K562 (cell line): ENCODE measurements at places on chromosomes 3 and 15. TPM values are rescaled to one million over a fixed set of nuclear protein-coding genes. Genes with fewer than 3 reads are reported as not detected.

GRCh38 chr3:196120291-196120951, 38.5 kb upstream of the TFRC start:
- H3K27me3 ChIP-seq = no peaks in the 10 kb centered on the region
- no peak overlapping the region for H3K4me3 ChIP-seq
- peaks cover 32% of the 10 kb centered on the region for H3K4me1 ChIP-seq
- H3K36me3 ChIP-seq = no peaks in the 10 kb centered on the region; the same call in 2 of the 3 replicates

DNA sequence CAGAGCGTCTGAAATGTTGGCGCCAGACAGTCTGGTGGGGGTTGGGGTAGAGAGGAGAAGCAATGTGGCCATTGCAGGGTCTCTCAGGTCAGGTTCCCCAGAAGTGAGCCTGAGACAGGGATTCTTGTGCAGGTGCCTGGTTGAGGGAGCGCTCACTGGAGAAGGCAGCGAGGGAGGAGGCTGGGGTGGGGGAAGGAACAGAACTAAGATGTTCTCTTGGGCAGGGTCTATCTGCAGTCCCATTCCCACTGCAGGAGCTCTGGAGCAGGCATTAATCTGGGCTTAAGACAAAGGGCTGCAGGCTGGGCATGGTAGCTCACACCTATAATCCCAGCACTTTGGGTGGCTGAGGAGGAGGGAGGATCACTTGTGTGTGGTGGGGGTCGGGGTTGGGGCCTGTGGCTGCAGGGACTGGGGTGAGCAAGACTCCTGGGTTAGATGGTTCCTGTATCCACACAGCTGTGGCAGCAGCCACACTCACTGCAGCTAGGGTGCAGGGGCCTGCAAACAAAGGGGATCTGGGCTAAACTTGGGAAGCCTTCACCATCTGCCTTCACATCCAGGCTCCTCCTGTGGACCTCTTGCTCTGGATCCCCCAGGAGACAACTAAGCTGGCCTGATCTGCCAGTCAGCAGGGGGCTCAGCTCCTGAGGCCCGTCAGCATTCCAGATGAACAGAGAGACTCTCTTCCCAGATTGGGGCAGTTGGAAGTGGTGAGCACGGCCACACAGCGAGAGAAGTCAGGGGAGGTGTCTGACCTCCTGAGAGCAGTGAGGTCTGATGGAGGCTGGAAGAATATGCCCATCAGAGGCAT, 172.5 kb downstream of the ABHD5 start:
- H3K4me1 ChIP-seq = no peaks in the 10 kb centered on the region
- no peak for DNase-seq
- no peak overlapping the region for H3K27ac ChIP-seq
- H3K27me3 ChIP-seq = peaks cover 7% of the 10 kb centered on the region; the same call in 1 of the 3 replicates
- H3K36me3 ChIP-seq = no peaks in the 10 kb centered on the region

DNA sequence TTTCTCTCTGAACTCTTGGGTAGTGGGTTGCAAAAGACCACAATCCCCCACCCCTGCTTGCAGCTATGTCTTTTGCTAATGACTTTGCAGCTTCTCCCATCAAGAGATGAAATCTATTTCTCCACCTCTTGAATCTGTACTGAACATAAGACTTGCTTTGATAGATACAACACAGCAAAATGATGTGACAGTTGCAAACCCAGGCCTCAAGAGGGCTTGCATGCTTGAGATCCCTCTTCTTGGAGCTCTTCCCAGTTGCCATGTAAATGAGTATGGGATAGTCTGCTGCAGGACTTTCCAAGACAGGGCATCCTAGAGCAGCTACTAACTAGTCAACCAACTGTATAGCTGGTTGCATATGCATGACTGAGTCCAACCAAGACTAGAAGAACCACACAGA, 783.6 kb downstream of the PDCD6IP start:
- no peaks in the 10 kb centered on the region for H3K36me3 ChIP-seq
- no peaks in the 10 kb centered on the region for H3K27me3 ChIP-seq
- H3K27ac ChIP-seq = no peak overlapping the region
- no peak for DNase-seq
- no peaks in the 10 kb centered on the region for H3K4me1 ChIP-seq

DNA sequence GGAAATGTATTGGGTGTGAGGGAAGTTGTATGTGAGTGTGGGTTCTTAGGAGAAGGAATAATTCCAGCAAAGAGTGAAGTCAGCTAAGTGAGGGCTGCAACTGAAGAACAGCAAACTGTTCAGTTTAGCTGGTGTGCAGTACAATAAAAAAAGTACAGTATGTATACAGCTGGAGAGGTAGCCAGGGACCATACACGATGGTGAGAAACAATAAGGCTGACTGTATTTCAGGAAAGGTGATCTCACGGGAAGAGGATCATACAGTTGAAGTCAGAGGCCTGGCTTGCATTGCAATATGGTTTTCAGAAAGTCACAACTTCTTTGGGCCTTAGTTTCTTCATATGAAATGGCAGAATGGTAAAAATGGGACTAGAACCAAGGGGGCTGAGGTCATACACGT, 222.4 kb downstream of the NEK10 start:
- no peaks in the 10 kb centered on the region for H3K36me3 ChIP-seq
- no peak overlapping the region for H3K27ac ChIP-seq
- H3K4me1 ChIP-seq = no peaks in the 10 kb centered on the region
- no peaks in the 10 kb centered on the region for H3K27me3 ChIP-seq
- no peak for DNase-seq

- H3K4me3 ChIP-seq = no peak overlapping the region; the same call in 1 of the 2 replicates
- H3K27ac ChIP-seq = peak overlapping the region; percentile 35
- H3K4me1 ChIP-seq = peaks cover 52% of the 10 kb centered on the region
- peaks cover 78% of the 10 kb centered on the region for H3K36me3 ChIP-seq
- no peak for DNase-seq
These were observed 6.5 kb downstream of the CSRNP1 start for GRCh38 chr3:39146611-39147591.

DNA sequence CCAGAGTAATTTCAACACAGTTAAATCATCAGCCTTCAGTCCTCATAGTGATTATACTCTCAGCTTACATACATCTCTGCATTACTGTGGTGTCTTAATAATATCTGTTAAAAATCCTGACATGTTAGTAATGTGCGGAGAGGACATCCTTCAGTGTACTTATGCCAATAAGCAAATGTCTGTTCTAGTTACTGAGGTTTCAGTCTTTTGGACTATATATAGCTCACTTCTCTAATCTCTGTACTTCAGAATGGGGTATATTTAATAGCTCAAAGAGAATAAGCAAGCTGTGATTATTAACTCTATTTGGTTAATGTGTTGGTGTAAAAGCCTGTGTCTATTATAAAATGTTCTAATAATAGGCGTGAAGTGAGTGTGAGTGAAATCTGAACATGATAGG, 28.9 kb upstream of the OSTN start:
- no peak overlapping the region for H3K27ac ChIP-seq
- no peak overlapping the region for H3K4me3 ChIP-seq
- H3K36me3 ChIP-seq = no peaks in the 10 kb centered on the region
- H3K27me3 ChIP-seq = no peaks in the 10 kb centered on the region
- DNase-seq = no peak

DNA sequence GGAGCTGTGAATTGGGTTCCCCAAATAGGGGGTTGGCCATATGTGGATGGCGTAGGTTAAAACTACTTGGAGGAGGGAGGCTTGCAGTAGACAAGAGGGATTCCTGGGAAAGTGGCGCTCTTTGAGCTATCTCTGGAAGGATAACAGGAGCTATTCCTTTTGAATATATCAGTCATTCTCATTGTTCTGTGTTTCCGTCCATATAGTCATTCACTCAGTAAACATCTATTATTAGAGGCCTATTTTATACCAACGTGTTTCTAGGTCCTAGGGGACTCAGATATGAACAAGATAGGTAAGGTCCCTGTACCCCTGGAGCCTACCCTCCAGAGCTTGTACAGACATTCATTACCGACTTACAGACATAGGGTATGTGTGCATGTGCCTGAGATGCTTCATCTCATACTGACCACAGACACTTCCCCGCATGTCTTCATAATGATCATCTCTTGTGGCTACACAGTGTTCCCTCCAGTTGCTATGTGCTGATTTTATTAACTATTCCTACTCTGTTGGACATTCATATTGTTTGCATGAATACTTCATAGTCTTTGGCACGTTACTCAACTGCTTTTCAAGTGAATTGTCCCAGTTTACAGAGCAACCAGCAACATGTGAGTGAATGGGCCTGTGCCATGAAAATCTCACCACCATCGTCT, 55.8 kb upstream of the VILL start:
- no peak overlapping the region for H3K27ac ChIP-seq
- H3K27me3 ChIP-seq = peaks cover 4% of the 10 kb centered on the region; the same call in 2 of the 3 replicates
- H3K36me3 ChIP-seq = no peaks in the 10 kb centered on the region
- no peaks in the 10 kb centered on the region for H3K4me1 ChIP-seq
- no peak overlapping the region for H3K4me3 ChIP-seq

- no peak for DNase-seq
- H3K27me3 ChIP-seq = no peaks in the 10 kb centered on the region
- peaks cover 2% of the 10 kb centered on the region; the same call in 1 of the 3 replicates for H3K4me1 ChIP-seq
- H3K36me3 ChIP-seq = no peaks in the 10 kb centered on the region
- H3K4me3 ChIP-seq = no peak overlapping the region
These were observed 76.6 kb downstream of the CPN2 start for GRCh38 chr3:194274424-194275085.

- no peak overlapping the region for H3K4me3 ChIP-seq
- no peak for DNase-seq
- no peaks in the 10 kb centered on the region for H3K27me3 ChIP-seq
These were observed 23.9 kb upstream of the TRA2B start for GRCh38 chr3:185961675-185962232.

GRCh38 chr15:97114900-97115760, 784.6 kb downstream of the NR2F2 start:
- no peak for DNase-seq
- H3K36me3 ChIP-seq = no peaks in the 10 kb centered on the region
- no peak overlapping the region for H3K27ac ChIP-seq
- no peaks in the 10 kb centered on the region for H3K4me1 ChIP-seq
- H3K27me3 ChIP-seq = no peaks in the 10 kb centered on the region

DNA sequence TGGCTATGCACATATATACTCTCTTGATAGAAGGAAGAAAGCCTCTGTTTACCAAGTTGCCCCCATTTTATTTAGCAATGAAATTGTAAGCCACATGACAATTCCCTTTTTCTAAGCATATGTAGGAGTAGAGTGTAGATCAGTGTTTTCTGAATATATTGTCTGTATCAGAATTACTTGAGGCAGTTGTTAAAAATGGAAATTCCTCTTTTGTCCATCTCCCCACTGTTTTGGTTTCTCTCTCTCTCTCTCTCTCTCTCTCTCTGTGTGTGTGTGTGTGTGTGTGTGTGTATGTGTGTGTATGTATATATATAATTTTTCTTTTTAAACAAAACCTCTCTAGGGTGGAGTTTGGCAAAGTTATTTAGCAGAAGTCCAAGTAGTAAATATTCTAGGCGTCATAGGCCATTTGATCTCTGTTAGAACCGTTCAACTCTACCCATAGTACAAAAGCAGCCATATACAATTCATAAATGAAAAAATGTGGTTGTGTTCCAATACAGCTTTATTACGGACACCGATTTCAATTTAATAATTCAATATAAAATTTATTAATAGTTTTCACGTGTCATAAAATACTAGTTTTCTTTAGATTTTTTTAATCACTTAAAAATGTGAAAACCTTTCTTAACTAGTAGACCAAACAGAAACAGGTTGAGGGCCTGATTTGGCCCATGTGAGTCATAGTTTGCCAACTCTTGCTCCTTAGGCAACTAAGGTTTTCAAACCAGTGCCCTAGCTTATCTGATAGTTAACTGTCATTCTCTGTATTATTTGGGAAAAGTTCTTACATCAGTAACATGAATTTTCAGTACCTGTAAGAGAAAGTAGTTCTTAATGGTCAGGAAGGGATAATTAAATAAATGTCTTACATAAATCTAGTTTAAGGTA, 39.8 kb downstream of the UBE2E1 start:
- H3K4me3 ChIP-seq = no peak overlapping the region
- no peak for DNase-seq
- H3K36me3 ChIP-seq = peaks cover 6% of the 10 kb centered on the region; the same call in 1 of the 3 replicates
- H3K4me1 ChIP-seq = no peaks in the 10 kb centered on the region
- no peaks in the 10 kb centered on the region for H3K27me3 ChIP-seq

The RCCD1 gene
- total RNA-seq = 44.0 and 45.9 TPM in 2 replicates

The LRRK1 gene
- total RNA-seq = 0.25 and 0.49 TPM in 2 replicates

The ARPP21 gene
- total RNA-seq = not detected in 2 replicates

The TEX9 gene
- 2.1 and 2.7 TPM in 2 replicates for total RNA-seq
